ENCODE measurements at places on chromosomes 7 and 10. TPM values are rescaled to one million over a fixed set of nuclear protein-coding genes. Genes with fewer than 3 reads are reported as not detected.

The OR2AE1 gene
- polyA plus RNA-seq: not detected

The UNCX gene
- not detected for polyA plus RNA-seq

The NUTM2B gene
- 0.03 TPM for polyA plus RNA-seq

The UNC5B gene
- 1.7 TPM for polyA plus RNA-seq

The NPSR1 gene
- polyA plus RNA-seq: not detected

The MAGI2 gene
- polyA plus RNA-seq: 0.74 TPM

The ASB10 gene
- not detected for polyA plus RNA-seq

The SLC25A40 gene
- 9.1 TPM for polyA plus RNA-seq

The ASAH2 gene
- 0.06 TPM for polyA plus RNA-seq

The PURB gene
- 7.4 TPM for polyA plus RNA-seq

The WEE2 gene
- not detected for polyA plus RNA-seq

The TLX1 gene
- polyA plus RNA-seq: 7.5 TPM

The HYAL4 gene
- not detected for polyA plus RNA-seq

The TMEM72 gene
- not detected for polyA plus RNA-seq

The ATRNL1 gene
- 0.37 TPM for polyA plus RNA-seq

The SYT15 gene
- polyA plus RNA-seq: 0.20 TPM

The CCL26 gene
- 0.35 TPM for polyA plus RNA-seq

The CD36 gene
- 115 TPM for polyA plus RNA-seq

The POLR1F gene
- polyA plus RNA-seq: 7.1 TPM

The PAPOLB gene
- polyA plus RNA-seq: not detected

The CTAGE4 gene
- polyA plus RNA-seq: 0.17 TPM

The ENKUR gene
- 0.03 TPM for polyA plus RNA-seq

The SLC29A3 gene
- polyA plus RNA-seq: 3.3 TPM

The TMEM236 gene
- 0.09 TPM for polyA plus RNA-seq

The IKZF1 gene
- polyA plus RNA-seq: 37.9 TPM

The OR2A1 gene
- polyA plus RNA-seq: 0.16 TPM

The APBB1IP gene
- 24.9 TPM for polyA plus RNA-seq

The CPN1 gene
- polyA plus RNA-seq: not detected

The TMEM184A gene
- 0.09 TPM for polyA plus RNA-seq

The MRLN gene
- not detected for polyA plus RNA-seq

The TSPAN12 gene
- 8.7 TPM for polyA plus RNA-seq

The PRKCQ gene
- polyA plus RNA-seq: 2.5 TPM

The ADCY1 gene
- polyA plus RNA-seq: 0.05 TPM

The ERVW-1 gene
- polyA plus RNA-seq: not detected

The CPVL gene
- polyA plus RNA-seq: 30.8 TPM

The TMEM176A gene
- polyA plus RNA-seq: 52.5 TPM

The WDR86 gene
- 8.6 TPM for polyA plus RNA-seq

The CLCN1 gene
- polyA plus RNA-seq: 0.07 TPM

The CLDN15 gene
- 11.1 TPM for polyA plus RNA-seq

The NKX1-2 gene
- polyA plus RNA-seq: not detected

The OR6B1 gene
- polyA plus RNA-seq: not detected

The GALNT17 gene
- polyA plus RNA-seq: 0.87 TPM

The ALOX5 gene
- polyA plus RNA-seq: 69.3 TPM

The HABP2 gene
- polyA plus RNA-seq: not detected

The DGKB gene
- polyA plus RNA-seq: 0.03 TPM

The MYL10 gene
- not detected for polyA plus RNA-seq

Data from spleen (tissue), 13 donors.